Activated CD4-positive, alpha-beta T cell treated with anti-CD3 and anti-CD28 coated beads for 4 hours (primary cell): ENCODE measurements at places on chromosomes 16 and 17.

DNA sequence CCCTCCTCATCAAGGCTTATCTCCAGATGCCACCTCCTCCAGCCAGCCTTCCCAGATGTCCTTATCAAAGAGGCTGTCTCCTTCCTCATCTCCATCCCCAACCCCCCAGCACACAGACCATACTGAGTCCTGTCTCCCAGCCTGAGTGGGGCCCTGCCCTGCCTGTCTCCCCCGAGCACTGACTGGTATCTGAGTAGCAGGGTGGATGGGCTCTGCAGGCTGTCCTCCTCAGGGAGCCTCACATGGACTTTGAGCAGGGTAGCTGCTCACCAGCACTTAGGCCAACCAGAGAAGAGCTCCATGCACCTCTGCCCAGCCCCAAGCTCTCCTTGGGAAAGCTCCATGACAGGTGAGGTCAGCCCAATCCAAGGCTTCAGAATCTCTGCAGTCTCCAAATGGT, 20.0 kb upstream of the ITGA3 start:
- no peak for DNase-seq

DNA sequence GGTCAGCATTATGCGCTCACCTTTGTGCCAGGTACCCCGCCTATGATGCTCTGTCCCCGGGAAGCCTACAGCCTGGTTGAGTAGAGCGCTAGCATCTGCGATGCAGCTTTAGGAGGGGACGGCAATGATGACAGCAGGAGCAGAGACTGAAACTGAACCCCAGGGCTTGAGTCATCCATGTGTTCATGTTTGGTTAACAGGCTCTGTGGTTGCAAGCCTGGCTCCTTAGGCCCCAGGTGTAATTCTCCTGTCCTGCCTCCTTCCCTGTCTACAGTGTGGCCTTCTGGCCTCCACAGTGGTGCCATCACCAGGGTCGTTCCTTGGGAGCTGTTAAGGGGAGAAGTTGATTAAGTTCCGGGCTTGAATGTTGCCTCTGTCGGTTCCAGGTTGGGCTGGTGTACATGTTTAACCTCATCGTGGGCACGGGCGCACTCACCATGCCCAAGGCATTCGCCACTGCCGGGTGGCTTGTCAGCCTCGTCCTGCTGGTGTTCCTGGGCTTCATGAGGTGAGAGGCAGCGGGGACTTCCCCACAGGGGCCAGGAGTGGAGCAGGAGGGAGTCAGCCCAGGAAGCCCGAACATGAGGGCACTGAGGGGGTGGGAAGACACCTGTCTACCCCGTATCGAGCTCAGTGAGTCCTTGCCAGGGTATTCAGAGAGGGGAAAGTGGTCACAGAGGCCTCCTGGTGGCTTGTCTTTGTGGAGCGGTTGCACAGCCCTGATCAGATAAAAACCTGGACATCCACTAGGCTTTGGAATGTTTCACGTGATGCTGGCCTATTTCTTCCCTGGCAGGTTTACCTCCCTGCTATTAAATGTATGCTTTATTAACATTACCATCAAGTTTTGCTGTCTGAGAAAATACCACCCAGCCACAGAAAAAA, 9.2 kb upstream of the NAT9 start:
- DNase-seq, result no peak

DNA sequence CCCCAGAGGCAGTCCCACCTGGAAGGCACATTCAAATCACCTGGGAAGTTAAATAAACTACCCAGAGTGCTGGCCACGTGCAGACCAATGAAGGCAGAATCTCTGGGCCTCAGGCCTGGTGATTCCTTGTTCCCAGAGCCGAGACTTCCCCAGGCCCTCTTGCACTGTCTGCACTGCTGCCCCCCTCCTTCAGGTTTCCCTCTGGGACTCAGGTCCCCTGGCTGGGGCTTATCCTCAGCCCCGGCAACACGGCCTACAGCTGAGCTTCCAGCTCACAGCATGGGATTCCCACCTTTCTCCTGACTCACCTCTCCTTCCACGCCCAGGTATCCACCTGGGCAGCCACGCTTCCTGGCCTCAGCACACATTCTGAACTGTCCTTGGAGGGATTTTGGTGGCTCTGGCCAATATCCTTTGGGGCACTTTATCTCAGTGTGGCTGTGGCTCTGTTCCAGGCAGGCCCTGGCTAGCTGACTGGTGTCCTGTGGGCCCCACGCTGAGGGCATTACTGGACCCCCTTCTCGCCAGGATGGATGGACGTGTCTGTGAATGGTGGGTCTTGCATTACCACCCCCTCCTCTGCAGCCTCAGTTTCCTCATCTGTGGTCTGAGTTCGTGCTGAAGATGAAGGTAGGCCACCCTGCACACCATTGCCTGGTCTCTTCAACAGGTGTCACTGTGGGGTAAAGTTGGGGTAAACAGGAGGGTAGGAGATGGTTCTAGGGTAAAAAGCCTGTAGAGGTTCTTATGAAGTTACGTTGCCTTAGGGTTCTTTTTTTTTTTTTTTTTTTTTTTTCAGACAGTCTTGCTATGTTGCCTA, 165.7 kb downstream of the IRF8 start:
- no peak for DNase-seq

DNA sequence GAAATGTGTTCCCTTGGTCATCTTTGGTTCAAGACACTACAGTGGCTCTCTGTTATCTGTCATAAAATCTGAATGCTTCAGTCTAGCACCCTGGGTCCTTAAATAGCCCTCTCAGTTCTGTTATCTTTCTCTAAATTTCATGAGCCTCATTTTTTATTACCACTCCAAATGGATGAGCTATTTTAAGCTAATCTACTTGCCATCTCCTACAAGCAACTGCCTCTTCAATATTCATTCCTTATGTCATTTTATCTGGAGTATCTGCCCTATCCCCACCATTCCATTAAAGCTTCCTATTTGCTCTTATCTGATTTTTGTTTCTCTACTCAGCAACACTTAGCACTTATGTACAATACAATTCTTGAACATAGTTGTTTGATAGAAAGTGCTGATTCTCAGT, 28.0 kb upstream of the EVI2A start:
- no peak for DNase-seq

DNA sequence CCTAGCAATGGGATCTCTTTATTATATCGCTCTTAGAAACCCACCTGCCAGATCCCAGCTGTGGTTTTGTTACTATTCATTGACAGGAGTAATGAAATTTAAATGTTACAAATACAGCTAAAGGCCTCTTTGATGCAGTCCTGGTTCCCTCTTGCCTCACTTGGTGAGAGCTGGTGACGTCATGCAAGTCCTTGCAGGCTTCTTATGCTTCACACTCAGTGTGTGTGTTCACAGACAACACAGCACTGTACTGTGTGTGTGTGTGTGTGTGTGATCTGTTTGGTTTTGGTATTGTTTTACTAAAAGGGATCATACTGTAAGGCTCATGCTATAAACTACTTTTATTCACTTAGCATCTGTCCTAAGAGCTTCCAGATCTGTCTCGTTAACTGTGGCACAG, 75.0 kb downstream of the USP22 start:
- no peak for DNase-seq

DNA sequence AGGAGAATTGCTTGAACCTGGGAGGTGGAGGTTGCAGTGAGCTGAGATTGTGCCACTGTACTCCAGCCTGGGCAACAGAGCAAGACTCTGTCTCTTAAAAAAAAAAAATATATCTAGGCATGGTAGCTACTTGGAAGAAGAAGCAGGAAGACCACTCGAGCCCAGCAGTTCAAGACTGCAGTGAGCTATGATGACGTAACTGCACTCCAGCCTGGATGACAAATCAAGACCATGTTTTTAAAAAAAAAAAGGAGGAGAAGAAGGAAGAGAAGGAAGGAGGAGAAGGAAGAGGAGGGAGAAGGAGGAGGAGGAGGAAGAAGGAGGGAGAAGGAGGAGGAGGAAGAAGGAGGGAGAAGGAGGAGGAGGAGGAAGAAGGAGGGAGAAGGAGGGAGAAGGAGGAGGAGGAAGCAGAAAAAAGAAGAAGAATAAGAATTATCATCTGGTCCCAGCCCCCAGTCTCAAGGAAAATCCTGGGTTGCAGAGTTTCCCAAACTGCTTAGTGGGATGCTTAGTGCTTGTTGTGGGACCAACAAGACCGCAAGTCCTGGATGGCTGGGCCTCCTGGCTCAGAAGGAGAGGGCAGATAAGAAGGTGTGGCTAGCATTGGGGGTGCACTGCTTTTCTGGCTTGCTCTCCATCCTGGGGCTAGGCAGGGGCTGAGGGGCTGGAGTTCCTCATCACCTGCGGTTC, 3.7 kb upstream of the DRC7 start:
- DNase-seq, result no peak

DNA sequence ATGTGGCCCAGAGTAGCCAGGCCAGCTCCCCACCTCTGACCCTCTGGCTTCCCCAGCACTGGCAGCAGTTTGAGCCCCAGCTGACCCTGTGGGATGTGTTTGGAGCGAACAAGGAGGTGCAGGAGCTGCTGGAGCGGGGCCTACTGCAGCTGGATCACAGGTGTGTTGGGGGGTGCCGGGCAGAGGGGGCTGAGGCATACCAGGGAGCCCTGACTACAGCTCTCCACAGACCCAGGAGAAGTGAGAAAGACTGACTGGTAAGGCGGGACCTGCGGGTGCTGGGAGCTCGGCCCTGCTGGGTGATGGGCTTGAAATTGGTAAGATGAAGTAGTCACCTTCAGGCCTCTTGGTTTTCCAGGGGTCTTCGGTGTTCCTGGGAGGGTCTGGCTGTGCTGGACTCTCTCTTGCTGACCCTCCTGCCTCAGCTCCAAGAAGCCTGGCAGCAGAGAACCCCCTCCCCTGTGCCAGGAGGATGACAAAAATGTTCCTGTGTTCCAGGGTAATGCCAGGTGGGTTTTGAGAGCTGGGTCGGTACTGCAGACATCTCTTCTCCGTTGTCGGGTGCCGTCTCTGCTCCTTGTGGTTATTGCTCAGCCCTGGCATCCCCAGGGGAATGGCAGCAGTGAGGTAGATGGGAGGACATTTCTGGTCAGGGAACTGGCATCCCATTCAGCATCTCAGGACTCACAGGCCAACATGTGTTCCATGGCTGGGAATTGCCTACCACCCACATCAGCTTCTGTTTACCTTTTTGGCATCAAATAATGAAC, 5.9 kb downstream of the RSAD1 start:
- DNase-seq, result no peak

- no peak for DNase-seq
These were observed 706 bp downstream of the TEN1 start for GRCh38 chr17:75979705-75980187.

DNA sequence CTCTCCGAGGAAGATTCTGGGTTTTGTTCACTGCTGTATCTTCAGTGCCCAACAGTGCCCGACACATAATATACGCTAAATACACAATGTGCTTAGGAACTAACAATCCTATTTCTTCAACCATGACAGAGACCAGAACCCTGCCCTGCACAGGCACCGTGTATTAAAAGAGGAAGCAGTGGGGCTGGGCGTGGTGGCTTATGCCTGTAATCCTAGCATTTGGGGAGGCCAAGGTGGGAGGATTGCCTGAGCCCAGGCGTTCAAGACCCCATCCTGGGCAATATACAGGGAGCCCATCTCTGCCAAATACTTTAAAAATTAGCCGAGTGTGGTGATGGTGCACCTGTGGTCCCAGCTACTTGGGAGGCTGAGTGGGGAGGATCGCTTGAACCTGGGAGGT, 19.3 kb downstream of the ARL2BP start:
- DNase-seq, result no peak

- DNase-seq, result no peak
These were observed 22.7 kb upstream of the SRCIN1 start for GRCh38 chr17:38628441-38628840.

- peak; percentile 18 for DNase-seq
These were observed 102.5 kb downstream of the MRM1 start for GRCh38 chr17:36703860-36704266.

DNA sequence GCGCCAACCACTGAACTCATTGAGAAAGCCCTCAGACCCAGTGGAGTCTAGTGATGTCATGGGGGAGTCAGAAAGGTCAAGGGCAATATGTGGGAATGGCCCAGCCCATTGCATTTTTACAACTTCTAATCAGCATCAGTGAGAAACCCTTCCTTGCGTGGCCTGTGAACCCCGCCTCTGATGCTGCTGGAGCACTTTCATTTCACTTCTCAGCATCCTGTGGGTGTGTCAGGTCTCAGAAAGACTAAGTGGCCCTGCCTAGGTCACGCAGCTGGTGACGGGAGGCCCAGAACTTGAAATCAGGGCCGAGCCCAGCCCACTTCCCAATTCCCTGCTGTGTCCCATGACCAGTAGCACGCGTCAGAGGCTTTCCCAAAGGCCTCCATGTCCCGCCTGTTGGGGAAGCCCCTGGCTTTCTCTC, 6.1 kb downstream of the DNAI2 start:
- peak; percentile 61 for DNase-seq

DNA sequence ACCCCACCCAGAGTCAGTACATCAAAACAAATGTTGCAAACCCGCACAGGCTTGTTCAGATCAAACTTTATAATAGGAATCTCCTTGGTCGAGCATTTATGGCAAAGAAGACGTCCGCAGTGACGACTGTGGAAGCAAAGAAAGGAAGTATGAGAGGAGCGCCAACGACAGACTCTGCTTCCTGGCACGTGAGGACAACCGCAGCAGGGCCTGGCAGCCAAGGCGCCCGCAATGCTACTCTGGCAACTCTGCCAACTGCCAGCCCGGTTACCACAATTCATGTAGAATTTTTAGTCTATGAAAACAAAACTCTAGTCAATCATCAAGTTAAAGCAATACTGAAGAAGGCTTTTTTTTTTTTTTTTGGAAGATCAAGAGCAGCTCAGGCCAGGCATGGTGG, 24.8 kb downstream of the CYB5D2 start:
- no peak for DNase-seq

DNA sequence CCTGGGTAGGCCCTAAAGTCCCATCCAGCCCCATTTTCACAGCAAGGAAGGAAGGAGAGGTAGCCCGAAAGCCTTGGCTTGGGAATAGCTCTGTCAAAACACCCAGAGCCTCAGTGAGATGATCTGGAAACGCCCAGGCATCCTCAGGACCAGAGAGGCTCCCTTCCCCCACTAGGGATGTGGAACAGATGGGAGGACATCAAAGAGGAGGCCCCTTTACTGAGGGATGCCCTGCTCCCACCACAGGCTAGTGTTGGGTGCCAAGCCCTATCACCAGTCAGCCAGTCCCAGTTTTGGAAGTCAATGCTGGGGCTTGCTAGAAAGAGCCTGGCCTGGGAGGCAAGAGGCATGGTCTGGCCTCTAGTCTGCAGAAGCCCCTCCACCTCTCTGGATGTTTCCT, 4.7 kb downstream of the TPPP3 start:
- DNase-seq, result no peak

- DNase-seq, result no peak
These were observed 3.3 kb downstream of the SMIM5 start for GRCh38 chr17:75636381-75637142.

DNA sequence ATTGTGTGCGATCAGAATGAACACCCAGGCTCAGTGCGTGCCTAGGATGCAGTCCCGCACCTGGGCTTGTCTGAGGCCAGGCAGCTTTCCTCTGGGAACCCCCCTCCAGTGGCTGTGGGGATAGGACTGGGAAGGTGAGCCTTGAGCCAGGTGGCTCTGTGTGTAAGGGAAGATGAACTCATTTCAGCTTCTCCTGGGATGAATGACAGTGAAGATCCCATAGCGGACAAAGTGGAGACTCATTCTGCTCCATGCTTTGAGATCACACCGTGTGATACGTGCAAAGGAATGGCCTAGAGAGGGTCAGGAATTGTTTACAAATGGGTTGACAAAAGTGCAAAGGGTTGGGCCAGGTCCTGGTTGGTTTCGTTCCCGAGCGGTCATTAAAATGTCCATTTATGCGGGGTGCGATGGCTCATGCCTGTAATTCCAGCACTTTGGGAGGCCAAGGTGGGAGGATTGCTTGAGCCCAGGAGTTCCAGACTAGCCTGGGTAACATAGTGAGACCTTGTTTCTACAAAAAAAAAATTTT, 15.8 kb downstream of the GPRC5C start:
- DNase-seq, result no peak

GRCh38 chr17:79835953-79836509, 3.2 kb downstream of the CBX4 start:
- DNase-seq, result no peak

- DNase-seq, result no peak
These were observed 16.6 kb upstream of the DBNDD1 start for GRCh38 chr16:90035902-90036301.
